Thyroid gland (tissue), 4 donors: ENCODE measurements at places on chromosomes 6 and 20. TPM values are rescaled to one million over a fixed set of nuclear protein-coding genes. Genes with fewer than 3 reads are reported as not detected.

DNA sequence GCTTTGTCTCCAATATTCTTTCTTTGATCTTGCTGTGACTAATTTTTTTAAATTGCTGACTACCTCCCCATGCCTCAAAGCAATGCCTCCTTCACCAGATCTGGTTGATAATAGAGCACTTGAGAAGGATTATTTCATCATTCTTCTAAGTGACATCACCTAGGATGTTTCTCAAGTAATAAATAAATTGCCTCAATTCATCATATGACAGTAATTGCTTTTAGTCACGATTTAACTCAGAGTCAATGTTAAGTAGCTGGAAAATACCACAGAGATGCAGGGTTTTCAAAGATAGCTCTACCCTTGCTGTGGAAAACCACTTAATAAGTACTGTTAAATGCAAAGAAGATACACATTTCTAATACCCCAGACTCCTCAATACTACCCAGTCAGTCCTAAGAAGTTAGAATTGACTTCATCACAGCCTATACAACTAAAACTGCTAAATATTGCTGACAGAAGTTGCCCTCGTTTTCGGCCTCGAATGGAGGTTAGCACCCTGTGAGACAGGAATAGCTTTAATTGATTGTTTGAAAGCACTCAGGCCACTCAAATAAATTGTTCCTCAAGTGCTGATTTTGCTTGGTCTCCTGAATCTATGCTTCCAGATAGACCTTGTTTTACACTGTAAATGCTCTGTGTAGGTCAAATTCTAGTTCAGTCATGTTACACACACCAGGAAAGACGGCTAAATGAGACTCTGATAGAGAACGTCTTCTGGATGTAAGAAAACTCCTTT, 640.6 kb upstream of the CHD6 start:
- H3K4me3 ChIP-seq, result no peak overlapping the region
- no peaks in the 10 kb centered on the region for H3K36me3 ChIP-seq
- DNase-seq, result no peak
- no peaks in the 10 kb centered on the region for H3K27me3 ChIP-seq
- no peak overlapping the region for H3K27ac ChIP-seq

- no peaks in the 10 kb centered on the region for H3K27me3 ChIP-seq
- no peak overlapping the region for H3K4me3 ChIP-seq
- H3K4me1 ChIP-seq, result no peaks in the 10 kb centered on the region
- no peaks in the 10 kb centered on the region for H3K36me3 ChIP-seq
- H3K27ac ChIP-seq, result no peak overlapping the region
- no peak for DNase-seq
Observed at GRCh38 chr6:113833537-113833936, 23.6 kb upstream of the MARCKS start.

DNA sequence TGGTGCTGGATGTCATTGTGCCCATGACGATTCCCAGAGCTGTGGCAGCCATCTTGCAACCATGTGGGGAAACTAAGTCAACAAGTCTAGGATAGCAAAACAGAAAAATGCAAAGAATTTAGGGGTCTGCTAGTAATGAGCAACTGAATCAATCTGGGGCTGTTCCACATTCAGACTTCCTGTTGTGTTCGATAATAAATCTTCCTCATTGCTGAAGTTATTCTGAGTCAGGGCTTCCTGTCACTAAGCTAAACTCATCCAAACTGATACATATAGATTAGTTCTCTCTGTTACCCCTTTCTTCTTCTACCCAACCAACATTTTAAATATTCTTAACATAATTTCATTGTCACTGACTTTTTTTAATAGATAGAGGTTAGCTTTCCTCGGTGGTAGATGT, 205.9 kb downstream of the HACE1 start:
- H3K4me1 ChIP-seq, result no peaks in the 10 kb centered on the region
- DNase-seq, result no peak

GRCh38 chr6:139364302-139364981, 10.0 kb downstream of the CITED2 start:
- H3K4me3 ChIP-seq, result no peak overlapping the region
- no peak for DNase-seq
- H3K4me1 ChIP-seq, result peaks cover 22% of the 10 kb centered on the region
- no peaks in the 10 kb centered on the region for H3K36me3 ChIP-seq
- no peaks in the 10 kb centered on the region for H3K27me3 ChIP-seq

- no peak overlapping the region for H3K4me3 ChIP-seq
- H3K27ac ChIP-seq, result no peak overlapping the region
- no peaks in the 10 kb centered on the region for H3K36me3 ChIP-seq
- no peak for DNase-seq
- H3K4me1 ChIP-seq, result no peaks in the 10 kb centered on the region
- H3K27me3 ChIP-seq, result no peaks in the 10 kb centered on the region
Observed at GRCh38 chr6:159627939-159628338, 65.1 kb downstream of the SOD2 start.

- H3K36me3 ChIP-seq, result no peaks in the 10 kb centered on the region
- no peak for DNase-seq
- no peak overlapping the region for H3K4me3 ChIP-seq
- H3K4me1 ChIP-seq, result no peaks in the 10 kb centered on the region
- H3K27ac ChIP-seq, result no peak overlapping the region
Observed at GRCh38 chr6:33878562-33878961, 74.8 kb upstream of the MLN start.

GRCh38 chr6:137112067-137112355, 61.4 kb downstream of the IL22RA2 start:
- no peak for DNase-seq
- H3K4me3 ChIP-seq, result no peak overlapping the region
- H3K36me3 ChIP-seq, result no peaks in the 10 kb centered on the region
- no peaks in the 10 kb centered on the region for H3K27me3 ChIP-seq

GRCh38 chr6:39882531-39882899, 51.7 kb downstream of the MOCS1 start:
- no peak overlapping the region for H3K27ac ChIP-seq
- no peak overlapping the region for H3K4me3 ChIP-seq
- peaks cover 3% of the 10 kb centered on the region for H3K36me3 ChIP-seq
- DNase-seq, result peak; percentile 62

GRCh38 chr6:134316733-134317431, 1.0 kb downstream of the SGK1 start:
- peaks cover 15% of the 10 kb centered on the region for H3K4me1 ChIP-seq
- no peaks in the 10 kb centered on the region for H3K36me3 ChIP-seq
- no peaks in the 10 kb centered on the region for H3K27me3 ChIP-seq
- H3K27ac ChIP-seq, result peak overlapping the region; percentile 74
- no peak for DNase-seq

- no peak overlapping the region for H3K4me3 ChIP-seq
- no peak overlapping the region for H3K27ac ChIP-seq
- H3K4me1 ChIP-seq, result no peaks in the 10 kb centered on the region
- H3K36me3 ChIP-seq, result no peaks in the 10 kb centered on the region
- H3K27me3 ChIP-seq, result no peaks in the 10 kb centered on the region
Observed at GRCh38 chr6:41209547-41210320, 8.8 kb upstream of the TREML2 start.

DNA sequence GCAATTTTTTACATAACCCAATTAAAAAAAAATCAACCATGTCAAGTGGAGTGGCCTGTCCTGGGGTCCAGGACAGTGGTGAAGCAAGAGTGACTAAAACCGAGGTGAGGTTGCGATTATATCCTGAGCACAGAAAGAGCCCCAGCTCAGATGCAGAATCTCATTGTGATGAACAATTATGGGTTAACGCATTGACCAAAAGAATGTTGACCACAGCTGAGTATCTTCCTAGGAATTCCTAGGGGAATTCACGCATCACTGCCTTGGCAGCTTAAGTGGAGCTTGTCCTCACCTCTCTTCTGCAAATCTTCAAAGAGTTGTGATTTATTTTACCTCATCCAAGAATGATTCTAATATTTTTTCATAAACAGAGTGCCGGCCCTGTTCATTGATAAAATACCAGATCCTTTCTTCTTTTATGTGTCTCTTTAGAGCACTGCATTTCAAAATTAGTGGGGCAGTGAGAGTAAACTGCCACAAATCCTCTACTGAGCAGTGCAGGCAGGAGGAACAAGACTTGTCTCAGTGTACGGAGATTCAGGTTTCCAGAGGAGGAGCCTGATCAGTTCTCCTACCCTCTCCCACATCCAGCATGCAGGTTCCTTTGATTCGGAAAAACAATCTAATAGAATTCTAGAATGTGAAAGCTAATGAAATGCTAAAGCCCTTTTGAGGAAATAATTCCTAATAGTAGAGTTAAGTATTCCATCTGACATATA, 60.1 kb upstream of the ZNF184 start:
- no peaks in the 10 kb centered on the region for H3K4me1 ChIP-seq
- no peak for DNase-seq
- no peaks in the 10 kb centered on the region for H3K36me3 ChIP-seq

GRCh38 chr20:11982289-11982954, 64.7 kb downstream of the BTBD3 start:
- H3K36me3 ChIP-seq, result no peaks in the 10 kb centered on the region
- no peaks in the 10 kb centered on the region for H3K27me3 ChIP-seq
- no peaks in the 10 kb centered on the region for H3K4me1 ChIP-seq
- H3K4me3 ChIP-seq, result no peak overlapping the region
- H3K27ac ChIP-seq, result no peak overlapping the region

- H3K27me3 ChIP-seq, result no peaks in the 10 kb centered on the region
- no peak overlapping the region for H3K4me3 ChIP-seq
- no peaks in the 10 kb centered on the region for H3K36me3 ChIP-seq
- no peaks in the 10 kb centered on the region for H3K4me1 ChIP-seq
Observed at GRCh38 chr6:12494161-12494560, 204.0 kb downstream of the EDN1 start.

DNA sequence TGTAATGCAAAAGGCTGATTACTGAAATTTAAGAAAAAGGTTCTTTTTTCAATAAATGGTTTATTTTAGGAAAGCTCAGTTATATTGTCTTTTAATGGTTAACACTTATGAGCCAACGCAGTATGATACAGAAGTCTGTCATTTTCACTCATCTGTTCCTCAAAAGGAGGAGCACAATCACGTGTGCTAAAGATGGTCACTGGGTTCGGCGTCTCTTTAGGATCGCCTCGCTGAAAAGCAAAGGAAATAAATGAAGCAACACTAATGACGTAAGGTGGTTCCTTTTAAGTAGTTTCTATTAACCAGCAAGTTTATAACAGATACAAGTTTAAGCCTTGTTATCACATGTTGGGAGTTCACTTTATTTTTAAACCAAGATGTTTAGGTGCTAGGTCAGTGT, 125.7 kb downstream of the MAP3K4 start:
- no peaks in the 10 kb centered on the region for H3K27me3 ChIP-seq
- no peak overlapping the region for H3K4me3 ChIP-seq
- DNase-seq, result no peak
- H3K4me1 ChIP-seq, result no peaks in the 10 kb centered on the region
- H3K36me3 ChIP-seq, result peaks cover 8% of the 10 kb centered on the region
- no peak overlapping the region for H3K27ac ChIP-seq

GRCh38 chr6:141922898-141923297, 209.8 kb upstream of the GJE1 start:
- H3K4me3 ChIP-seq, result no peak overlapping the region
- H3K27me3 ChIP-seq, result no peaks in the 10 kb centered on the region
- H3K36me3 ChIP-seq, result no peaks in the 10 kb centered on the region
- H3K27ac ChIP-seq, result no peak overlapping the region
- DNase-seq, result no peak
- H3K4me1 ChIP-seq, result no peaks in the 10 kb centered on the region

DNA sequence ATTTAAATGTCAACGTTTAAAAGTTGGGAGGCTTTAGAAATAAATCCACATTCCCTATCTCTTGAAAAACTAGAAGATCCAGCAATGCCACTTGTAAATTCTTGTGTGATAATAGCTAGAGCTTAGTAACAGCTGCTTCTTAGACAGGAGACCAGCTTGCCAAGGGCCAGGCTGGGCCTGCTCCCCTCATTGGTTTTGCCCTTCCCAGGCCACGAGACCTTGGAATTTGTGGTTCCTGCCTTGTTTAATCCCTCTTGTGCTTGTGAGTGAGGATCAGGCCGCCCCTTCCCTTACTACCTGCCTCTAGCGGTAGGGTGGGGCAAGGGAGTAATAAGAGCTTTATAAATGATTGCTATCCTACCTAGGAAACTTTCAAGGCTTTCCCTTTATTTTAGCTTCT, 363.5 kb downstream of the SYNE1 start:
- H3K4me1 ChIP-seq, result peaks cover 14% of the 10 kb centered on the region
- no peaks in the 10 kb centered on the region for H3K27me3 ChIP-seq
- H3K4me3 ChIP-seq, result no peak overlapping the region

- no peaks in the 10 kb centered on the region for H3K4me1 ChIP-seq
- H3K36me3 ChIP-seq, result no peaks in the 10 kb centered on the region
- DNase-seq, result no peak
- no peak overlapping the region for H3K4me3 ChIP-seq
- H3K27me3 ChIP-seq, result no peaks in the 10 kb centered on the region
- no peak overlapping the region for H3K27ac ChIP-seq
Observed at GRCh38 chr6:125952764-125953501, 3.6 kb upstream of the HINT3 start.

Gene STMN3
- total RNA-seq, result 62.7 TPM

Gene POFUT1
- 40.0 TPM for total RNA-seq

Gene VGLL2
- total RNA-seq, result not detected

Gene ENPP4
- 26.3 TPM for total RNA-seq

Gene PABPC1L
- total RNA-seq, result 27.9 TPM

Gene SLC22A2
- not detected for total RNA-seq

Gene ZSCAN9
- 18.7 TPM for total RNA-seq
